ENCODE measurements at places on chromosomes 3 and 15. TPM values are rescaled to one million over a fixed set of nuclear protein-coding genes. Genes with fewer than 3 reads are reported as not detected.

The FBN1 gene
- 0.22 TPM for total RNA-seq

DNA sequence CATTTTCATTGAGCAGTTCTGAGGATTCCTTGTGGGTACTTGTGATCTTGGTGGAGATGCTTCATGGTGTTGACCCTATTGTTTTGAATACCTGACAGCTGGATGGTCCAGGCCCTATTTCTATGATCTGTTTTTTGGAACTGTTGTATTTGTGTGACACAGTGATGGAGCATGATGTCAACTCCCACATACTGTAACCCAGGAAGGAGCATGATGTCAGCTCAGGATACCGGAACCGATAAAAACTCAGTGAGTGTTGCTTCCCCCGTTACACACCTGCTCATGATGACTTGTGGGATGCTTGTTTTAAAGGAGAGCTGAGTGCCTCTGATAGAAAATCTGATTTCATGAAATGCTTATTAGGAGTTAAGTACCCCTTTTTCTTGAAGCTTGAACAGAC, 45.1 kb downstream of the ZBTB38 start:
- H3K27me3 ChIP-seq, result no peaks in the 10 kb centered on the region
- peaks cover 71% of the 10 kb centered on the region for H3K4me1 ChIP-seq
- peak overlapping the region; percentile 81 for H3K4me3 ChIP-seq
- DNase-seq, result no peak

DNA sequence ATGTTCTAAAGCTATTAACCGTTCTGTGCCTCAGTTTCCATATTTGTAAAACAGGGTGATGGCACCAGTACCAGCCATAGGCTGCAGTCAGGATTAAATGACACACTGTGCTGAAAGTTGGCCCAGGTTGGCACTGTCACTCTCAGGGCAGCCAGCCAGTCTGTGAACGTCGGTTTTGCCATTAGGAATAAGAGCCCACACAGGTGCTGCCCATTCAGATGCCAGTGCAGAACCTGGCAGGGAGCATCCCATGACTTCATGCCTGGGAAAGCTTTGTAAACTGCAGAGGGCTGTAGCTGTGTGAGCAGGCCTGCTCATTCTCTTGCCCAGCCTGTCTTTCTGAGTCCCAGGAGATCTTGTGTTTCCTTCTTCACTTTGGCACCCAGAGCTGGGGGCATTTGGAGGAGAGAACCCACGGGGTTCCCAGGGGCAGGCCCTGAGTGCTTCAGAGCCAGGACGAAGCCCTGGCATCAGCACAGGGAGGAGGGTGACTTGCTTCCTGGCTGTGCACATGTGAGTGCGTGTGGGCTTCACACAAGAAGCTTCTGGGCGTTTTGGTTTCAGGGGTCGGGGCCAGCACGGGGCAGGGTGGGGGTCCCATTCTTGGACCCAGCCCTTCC, 46.9 kb downstream of the ZNF710 start:
- no peak overlapping the region for H3K27ac ChIP-seq
- H3K36me3 ChIP-seq, result peaks cover 2% of the 10 kb centered on the region
- H3K4me1 ChIP-seq, result peaks cover 12% of the 10 kb centered on the region
- DNase-seq, result no peak
- no peak overlapping the region for H3K4me3 ChIP-seq

DNA sequence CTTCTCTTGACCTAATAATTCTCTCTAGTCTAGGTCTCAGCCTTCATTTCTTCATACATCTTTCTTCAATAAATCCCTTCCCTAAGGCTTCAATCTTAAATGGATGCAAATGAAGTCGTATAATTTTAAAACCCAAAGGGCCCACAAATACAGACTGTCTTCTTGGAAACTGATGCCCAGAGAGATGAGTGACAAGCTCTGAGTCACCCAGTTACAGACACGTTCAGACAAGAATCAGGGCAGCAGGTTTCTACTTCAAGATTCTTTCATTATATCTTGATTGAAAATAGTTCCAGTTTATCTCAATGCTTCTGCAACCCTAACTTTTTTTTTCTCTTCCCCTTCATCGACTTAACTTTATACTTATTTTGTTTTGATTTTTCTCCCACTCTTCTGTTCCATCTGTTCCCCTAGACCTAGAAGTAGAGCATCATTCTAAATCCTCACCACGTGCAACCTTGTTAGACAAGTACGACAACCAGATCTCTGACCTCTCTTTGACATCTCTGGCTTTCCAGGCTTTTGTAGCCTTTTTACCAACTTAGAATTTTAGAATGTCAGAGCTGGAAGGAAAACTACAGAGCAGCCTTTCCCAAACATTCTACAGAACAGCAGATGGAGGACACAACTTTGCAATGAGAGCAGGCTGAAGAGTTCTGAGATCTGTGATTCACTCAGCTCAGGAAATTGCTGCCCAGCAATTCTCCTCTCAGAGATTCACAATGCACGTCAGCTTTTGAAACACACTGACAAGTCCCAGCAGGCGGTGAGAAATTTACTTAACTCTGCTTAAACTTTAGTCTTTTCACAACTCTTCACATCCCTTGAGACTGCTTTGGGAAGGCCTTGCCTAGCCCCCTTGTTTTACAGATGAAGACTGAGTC, 25.3 kb downstream of the NCEH1 start:
- DNase-seq, result no peak
- no peaks in the 10 kb centered on the region for H3K4me1 ChIP-seq
- no peaks in the 10 kb centered on the region for H3K36me3 ChIP-seq
- no peak overlapping the region for H3K27ac ChIP-seq

DNA sequence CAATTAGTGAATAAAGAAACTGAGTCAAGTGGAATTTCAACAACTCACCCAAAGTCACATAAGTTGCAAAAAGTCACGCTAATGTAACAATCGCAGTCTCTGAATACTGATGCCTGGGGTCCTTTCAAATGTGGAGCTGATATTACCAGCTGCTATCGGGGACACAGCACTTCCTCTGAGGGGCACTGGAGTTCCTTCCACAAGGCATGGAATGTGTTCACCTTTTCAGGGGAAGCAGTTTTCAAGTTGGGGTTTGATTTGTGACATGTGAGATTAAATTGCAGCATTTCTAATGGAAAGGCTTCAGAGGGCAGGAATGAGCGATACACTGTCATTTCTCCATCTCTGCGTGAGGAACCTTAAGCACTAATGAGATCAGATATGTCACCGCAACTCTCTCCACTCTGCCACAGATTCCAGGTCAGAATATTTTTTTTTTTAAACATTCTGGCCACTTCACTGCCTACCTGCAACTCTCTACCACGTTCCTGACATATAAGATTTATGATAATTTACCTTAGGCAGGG, 807.2 kb upstream of the CFAP20DC start:
- H3K36me3 ChIP-seq, result peaks cover 8% of the 10 kb centered on the region
- DNase-seq, result no peak
- peaks cover 7% of the 10 kb centered on the region for H3K4me1 ChIP-seq
- no peaks in the 10 kb centered on the region for H3K27me3 ChIP-seq

- no peaks in the 10 kb centered on the region for H3K27me3 ChIP-seq
- DNase-seq, result no peak
- H3K4me1 ChIP-seq, result no peaks in the 10 kb centered on the region
- no peak overlapping the region for H3K4me3 ChIP-seq
- H3K27ac ChIP-seq, result no peak overlapping the region
- H3K36me3 ChIP-seq, result no peaks in the 10 kb centered on the region
These were observed 48.3 kb upstream of the TRIM42 start for GRCh38 chr3:140629357-140630137.
